ENCODE measurements at places on chromosomes 12 and 14. TPM values are rescaled to one million over a fixed set of nuclear protein-coding genes. Genes with fewer than 3 reads are reported as not detected.

GRCh38 chr14:41457393-41457792, 149.3 kb upstream of the LRFN5 start:
- DNase-seq = no peak

DNA sequence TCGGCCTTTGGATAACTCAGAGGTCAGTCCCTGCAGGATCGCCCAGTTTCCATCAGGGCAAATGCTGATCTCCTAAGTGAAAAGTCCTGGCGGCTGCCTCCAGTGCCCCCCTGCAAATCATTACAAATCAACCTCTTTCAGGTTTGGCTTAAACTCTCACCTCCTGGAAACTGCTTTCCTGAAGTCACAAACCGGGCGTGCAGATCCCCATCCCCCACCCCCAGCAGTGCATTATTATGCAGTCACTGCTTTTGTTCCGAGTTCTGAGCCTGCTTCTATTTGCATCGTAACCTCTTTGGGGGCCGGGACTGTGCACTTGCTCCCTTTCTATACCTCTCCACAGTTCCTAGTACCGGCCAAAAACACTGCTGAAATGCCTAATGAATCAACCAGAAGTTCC, at the start of gene USP44:
Gene USP44 (minus strand): TSS at position 172 of the 400 bp plus-strand sequence. CDS start 17,220 bp downstream, outside the sequence.
- no peak for DNase-seq

STAT6 gene
- total RNA-seq = 201 TPM

GRCh38 chr12:46917821-46918220, 92.0 kb upstream of the SLC38A4 start:
- no peak for DNase-seq

DNA sequence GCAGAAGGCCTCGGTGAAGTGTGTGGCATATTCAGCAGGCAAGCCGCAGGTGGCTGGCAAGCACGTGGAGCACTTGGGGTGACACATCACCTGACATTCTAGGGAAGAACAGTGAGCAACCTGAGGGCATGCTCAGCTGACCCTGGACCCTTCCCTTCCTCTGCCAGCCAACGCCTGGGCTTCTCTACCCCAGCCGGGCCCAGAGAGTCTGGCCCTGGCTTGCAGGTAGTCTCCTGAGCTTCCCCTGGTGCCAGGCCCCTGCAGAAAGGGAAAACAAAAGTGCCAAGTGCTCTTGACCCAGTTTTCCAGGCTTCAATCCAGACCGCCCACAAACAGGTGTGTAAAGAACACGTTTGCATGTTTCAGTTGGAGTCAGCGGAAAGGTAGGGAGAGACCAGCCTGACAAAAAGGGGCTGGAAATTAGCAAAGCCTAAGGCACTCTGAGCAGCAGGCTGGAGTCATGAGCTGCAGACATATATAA, 45.7 kb downstream of the PRKAB1 start:
- no peak for DNase-seq

CACNA2D4 gene
- 7.3 TPM for total RNA-seq

DNA sequence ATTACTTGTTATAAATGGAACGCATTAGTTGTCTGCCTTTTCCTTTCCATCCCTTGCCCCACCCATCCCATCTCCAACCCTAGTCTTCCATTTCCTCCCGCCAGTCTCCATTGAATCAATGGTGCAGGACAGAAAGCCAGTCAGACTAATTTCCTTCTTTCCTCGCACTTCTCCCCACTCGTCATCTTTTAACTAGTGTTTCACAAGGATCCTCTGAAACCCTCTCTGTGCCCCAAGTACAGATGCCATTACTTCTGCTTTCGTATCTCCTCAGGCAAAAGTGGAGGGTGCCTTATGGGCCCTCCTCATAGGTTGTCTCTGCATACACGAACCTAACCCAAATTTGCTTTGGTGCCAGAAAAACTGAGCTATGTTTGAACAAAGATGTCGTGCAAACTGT, 4.2 kb downstream of the DAZAP2 start:
- DNase-seq = no peak

HOXC5 gene
- total RNA-seq = 5.6 TPM

GRCh38 chr14:58947814-58948445, 240.5 kb upstream of the DAAM1 start:
- DNase-seq = no peak

GRCh38 chr12:107396991-107397390, 288.6 kb upstream of the PWP1 start:
- DNase-seq = no peak

NTF3 gene
- total RNA-seq = 17.9 TPM

TAPBPL gene
- total RNA-seq = 20.6 TPM

All from posterior vena cava (tissue), 2 donors.